ENCODE measurements at places on chromosomes 3 and 15.
A peak's percentile ranks its signal among the peaks of the same experiment; 100 is the strongest.

DNA sequence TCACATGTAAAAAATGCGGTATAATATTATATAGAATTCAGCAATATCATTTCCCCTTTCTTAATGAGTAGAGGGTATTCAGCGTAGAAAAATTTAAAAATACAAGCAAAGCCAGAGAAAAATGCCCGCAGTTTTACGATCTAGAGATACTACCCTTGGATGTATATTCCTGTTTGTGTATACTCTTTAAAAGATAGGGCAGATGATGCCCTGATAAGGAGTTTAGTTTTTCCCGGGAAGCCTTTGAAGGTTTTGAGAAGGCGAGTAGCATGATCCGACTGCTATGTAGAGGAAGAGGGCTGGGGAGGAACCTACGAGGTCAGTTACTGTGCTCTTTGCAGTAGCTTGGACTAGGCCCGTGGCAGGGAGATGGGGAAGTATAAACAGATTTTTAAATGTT, 1.2 kb downstream of the YEATS2 start:
- no peak for DNase-seq

GRCh38 chr3:97825101-97825500, 3.3 kb downstream of the CRYBG3 start:
- DNase-seq = no peak

DNA sequence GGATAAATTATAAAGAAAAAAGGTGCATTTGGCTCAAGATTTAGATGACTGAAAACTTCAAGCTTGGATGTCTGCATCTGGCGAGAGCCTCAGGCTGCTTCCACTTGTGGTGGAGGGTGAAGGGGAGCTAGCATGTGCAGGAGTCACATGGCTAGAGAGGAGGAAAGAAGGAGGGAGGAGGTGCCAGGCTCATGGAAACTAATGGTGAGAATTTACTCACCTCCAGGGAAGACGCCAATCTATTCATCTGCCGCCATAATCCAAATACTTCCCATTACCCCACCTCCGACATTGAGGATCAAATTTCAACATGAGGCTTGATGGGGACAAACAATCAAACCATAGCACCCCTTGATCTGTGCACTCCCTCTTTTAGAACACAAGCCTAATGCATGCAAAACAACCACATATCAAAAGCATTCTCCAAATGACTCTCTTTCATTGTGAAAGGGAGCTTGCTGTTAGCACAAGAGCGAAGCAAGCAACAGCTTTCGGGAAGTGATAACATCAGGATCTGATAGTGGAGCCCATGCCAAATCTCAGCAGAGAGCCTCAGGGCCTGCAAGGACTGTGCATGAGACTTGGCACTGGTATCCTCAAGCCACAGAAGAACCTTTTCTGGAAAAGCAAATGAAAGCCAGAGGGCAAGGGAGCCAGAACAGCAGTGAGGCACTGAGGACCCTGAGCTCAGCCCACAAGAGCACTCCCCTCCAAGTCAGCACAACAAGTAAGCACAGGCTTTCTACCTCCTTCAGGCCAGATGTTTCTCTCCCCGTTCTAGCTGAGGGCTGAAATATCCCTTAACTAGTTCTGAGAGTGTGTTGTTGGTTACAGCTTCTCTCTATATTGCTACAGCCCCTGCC, 50.2 kb upstream of the THBS1 start:
- no peak for DNase-seq

- no peak for DNase-seq
These were observed 11.8 kb downstream of the POLG start for GRCh38 chr15:89322822-89323221.

- DNase-seq = no peak
These were observed 217.9 kb upstream of the KCNMB2 start for GRCh38 chr3:178318340-178318739.

- DNase-seq = no peak
These were observed 58.0 kb downstream of the CHAC1 start for GRCh38 chr15:41011055-41011815.

- peak; percentile 18 for DNase-seq
These were observed 11.7 kb downstream of the PSMA4 start for GRCh38 chr15:78551902-78552301.

- DNase-seq = peak; percentile 52
These were observed at the start of gene GPR176 for GRCh38 chr15:39919748-39920509. TSS of gene GPR176 (minus strand) at chr15:39920266. CDS start at chr15:39920026, 240 bp downstream.

GRCh38 chr3:43073836-43074220, 32.1 kb downstream of the POMGNT2 start:
- DNase-seq = no peak

GRCh38 chr3:94643400-94643799, 580.5 kb downstream of the NSUN3 start:
- no peak for DNase-seq

DNA sequence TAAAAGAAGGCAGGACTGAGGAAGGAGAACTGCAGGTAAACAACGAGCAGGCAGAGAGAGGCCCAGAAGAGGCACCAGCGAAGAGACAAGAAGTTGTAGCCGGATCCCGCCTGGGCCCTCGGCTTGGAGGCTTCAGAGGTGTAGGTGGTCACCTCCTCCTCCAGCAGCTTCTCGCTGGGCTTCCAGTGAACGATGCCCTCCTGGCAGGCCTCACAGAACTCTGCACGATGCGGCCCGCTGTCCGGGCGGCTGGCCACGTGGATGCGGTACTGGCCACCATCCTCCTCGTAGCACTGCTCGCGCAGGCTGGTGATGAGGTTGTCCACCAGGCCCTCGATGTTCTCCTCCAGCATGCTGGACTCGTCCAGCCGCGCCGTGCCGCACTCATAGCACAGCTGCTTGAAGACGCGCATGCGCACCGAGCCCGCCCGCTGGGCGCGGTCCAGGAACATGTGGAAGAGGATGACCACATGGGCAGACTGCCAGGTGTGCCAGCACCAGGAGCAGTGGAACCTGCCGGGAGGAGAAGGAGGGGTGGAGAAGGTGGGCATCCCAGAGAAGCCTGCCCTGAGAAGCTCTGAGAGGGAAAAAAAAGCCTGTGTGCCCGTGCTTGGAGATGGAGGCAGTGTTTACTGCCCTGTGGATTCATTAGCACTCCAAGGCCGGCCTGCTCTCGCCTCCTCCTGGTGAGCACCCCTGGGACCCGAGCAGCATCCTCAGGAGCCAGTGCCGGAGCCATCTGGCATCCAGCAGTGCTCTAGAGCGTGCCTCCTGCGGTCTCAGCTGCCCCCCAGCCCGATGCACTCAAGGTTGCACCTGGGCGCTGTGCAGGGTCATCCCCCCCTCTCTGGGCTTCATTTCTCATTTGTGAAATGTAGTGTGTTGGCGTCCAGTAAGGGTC, 3.6 kb downstream of the RTP2 start:
- no peak for DNase-seq

DNA sequence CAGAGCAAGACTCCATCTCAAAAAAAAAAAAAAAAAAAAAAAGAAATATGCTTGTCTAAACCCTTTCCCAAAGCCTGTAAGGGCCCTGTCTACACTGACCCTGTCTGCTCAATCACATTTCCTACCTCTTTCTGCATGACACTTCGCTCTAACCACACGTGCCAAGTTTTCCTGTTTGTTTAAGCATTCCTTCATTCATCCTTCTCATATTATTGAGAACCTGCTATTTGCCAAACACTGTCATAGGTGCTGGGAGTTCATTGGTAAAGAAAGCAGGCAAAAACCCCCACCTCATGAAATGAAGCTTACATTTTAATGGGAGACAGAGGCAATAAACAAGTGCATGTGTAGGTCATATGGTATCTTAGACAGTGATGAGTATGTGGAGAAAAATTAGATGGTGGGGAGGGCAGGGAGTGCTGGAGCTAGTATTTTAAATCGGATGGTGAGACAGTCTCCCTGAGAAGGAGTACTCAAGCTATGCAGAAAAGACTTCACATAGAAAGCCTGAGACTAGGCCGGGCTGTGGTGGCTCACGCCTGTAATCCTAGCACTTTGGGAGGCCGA, 48.0 kb downstream of the B3GNT5 start:
- no peak for DNase-seq

- no peak for DNase-seq
These were observed 477.1 kb upstream of the NR2F2 start for GRCh38 chr15:95853350-95853749.

DNA sequence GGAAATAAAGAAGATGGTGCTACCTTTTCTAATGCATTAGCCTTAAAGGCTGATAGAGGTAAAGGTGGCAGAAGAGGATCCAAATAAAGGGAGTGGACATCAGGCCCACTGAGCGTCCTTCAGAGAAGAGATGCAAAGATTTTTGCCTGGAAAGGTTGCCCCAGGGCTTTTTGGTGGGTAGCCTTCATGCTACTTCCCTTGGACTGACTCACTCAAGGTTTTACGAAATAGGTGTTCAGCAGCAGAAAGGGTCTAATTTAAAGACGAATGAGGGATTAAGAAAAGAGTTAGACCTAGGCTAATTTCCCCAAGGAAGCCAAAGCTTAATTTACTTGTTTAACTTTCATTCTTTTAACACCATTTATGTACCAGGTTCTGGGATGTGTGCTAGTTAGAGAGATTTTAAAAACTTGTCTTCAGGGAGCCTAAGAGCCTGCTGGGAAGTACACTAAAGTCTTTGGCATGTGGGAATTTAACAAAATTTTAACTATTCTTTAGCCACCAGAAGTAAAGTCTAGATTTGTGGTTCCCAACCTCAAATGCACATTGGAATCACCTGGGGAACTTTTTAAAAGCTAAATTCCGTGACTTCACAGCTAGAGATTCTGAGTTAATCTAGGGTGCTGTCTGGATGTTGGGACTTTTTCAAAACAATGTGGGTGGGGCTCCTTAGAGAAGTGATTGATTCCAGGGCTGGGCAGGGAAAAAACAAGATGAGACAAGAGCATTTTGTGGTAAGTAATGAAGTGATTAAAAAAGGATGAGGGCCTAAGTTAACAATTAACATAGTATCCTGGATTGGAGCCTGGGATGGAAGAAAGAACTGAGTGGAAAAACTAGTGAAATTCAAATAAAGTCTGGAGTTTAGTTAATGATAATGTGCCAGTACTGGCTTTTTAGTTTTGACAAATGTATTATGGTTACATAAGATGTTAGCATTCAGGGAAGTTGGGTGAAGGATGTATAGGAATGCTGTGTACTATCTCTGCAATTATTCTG, 3.4 kb downstream of the IL20RB start:
- DNase-seq = no peak

- no peak for DNase-seq
These were observed 87.1 kb downstream of the ARNT2 start for GRCh38 chr15:80491163-80491847.

DNA sequence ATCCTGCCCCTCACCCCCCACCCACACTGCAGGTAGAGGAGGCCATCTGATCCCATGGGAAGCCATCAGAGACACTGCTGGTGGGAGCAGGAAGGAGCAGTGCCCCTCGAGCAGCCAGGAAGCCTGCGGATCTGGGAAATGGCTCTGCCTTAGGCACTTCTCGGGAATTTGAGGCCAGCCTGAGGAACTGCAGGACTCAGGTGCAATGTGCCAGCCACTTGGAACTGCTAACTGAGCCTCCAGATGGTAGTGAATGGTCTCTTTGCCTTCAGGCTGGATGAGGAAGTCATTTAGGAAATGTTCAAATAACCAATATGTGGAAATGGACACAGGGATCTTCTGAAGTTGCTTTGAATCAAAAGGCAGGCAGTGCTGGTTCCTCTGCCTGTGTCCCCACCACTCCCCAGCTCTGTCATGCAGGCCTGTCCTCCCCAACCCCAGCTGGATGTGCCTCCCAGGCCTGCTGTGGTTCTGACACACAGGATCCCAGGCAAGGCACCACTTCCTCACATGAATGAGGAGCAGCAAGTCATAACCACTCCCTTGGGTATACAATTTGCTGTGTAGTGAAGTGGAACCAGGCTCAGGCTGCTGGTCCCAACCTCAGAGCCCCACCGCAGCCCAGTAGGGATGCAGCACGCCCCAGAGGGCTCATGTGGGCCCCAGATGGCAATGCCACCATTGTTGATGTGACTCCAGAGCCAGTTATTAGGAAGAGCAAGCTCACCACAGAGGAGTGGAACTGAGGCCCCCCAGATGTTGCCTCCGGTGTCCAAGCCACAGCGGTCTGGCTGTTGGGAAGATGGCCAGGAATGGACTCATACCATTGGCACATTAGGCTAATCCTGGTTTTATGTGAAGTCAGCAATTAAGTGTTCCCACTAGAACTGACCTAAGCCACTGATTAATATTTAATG, 46.5 kb upstream of the LIMD1 start:
- no peak for DNase-seq

- DNase-seq = no peak
These were observed 208.0 kb upstream of the BHLHE40 start for GRCh38 chr3:4771243-4771642.

DNA sequence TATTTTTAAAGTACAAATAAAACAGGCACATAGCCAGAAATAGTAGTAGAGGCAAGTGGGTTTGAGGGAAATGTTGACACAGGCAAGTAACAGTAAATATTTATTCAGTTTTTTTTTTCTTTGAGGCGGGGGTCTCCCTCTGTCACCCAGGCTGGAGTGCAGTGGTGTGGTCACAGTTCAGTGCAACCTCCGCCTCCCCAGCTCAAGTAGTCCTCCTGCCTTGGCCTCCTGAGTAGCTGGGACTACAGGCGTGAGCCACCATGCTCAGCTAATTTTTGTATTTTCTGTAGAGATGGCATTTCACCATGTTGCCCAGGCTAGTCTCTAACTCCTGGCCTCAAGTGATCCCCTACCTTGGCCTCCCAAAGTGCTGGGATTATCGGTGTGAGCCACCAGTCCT, 43.5 kb downstream of the PHLDB2 start:
- no peak for DNase-seq

DNA sequence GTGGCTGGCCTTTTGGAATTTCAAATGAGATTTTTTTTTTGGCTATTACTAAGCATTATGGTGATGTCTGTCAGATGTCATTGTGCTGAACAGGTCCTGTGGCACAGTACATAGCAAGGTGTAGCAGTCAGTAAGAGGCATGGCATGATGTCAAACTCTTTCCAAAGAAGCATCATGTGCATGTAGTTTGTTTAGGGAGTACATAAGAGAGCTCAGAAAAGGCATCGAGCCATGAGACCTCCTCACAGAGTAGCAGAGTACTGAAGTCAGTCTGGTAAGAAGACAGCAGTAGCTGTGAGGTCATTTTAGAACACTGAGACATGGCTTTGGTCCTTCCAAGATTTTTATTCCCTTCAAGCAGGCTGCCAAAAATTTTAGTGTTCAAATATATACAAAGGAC, 134.9 kb upstream of the SPRED1 start:
- DNase-seq = no peak

DNA sequence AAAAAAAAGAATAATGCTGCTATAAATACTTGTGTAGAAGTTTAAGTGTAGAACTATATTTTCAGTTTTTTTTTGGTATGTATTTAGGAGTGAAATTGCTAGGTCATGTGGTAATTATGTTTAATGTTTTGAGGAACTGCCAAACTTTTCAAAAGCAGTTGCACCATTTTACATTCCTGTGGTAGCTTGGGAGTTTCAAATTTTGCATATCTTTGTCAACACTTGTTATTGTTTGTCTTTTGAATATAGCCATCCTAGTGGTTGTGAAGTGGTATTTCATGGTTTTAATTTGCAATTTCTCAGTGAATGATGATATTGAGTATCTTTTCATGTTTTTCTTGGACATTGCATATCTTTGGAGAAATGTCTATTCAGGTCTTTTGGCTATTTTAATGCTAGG, 30.4 kb downstream of the SKIL start:
- DNase-seq = no peak

DNA sequence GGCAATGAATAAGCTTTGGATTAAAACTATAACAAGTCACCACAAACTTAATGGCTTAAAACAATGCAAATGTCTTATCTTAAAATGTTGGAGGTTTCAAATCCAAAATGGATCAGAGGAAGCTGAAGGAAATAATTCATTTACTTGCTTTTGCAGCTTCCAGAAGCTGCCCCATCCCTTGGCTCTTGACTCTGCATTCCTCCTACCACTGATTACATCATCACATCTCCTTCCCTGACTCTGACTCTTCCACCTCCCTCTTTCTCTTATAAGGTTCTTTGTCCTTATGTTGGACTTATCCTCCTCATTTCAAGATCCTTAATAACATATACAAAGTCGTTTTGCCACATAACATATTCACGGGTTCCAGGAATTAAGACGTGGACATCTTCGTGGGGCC, 982.8 kb upstream of the ROBO1 start:
- DNase-seq = no peak
